ENCODE measurements at places on chromosomes 16 and 17.
A peak's percentile ranks its signal among the peaks of the same experiment; 100 is the strongest.

DNA sequence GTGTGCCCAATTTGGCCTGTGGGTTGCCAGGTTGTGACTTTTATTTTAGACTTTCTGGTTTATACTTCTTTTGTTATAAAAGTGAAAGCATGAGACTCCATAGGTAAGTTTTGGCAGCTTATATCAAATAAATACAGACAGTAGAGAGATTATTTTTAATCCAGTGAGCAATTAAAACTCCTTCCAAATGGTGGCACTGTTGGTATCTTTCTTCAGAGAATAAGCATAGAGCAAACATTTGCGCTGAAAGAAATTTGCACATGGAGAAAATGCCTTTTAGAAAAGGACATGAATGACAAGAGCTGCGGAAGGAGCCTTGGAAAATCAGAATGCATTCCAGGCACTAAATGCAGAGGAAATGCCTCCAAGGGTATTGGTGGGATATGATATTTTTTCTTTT, 46.1 kb upstream of the DNAJA2 start:
- DNase-seq, result peak; percentile 44

GRCh38 chr17:44990994-44991393, 22.9 kb upstream of the C1QL1 start:
- DNase-seq, result no peak

- DNase-seq, result no peak
Observed at GRCh38 chr16:54954220-54954619, 23.6 kb downstream of the IRX5 start.

DNA sequence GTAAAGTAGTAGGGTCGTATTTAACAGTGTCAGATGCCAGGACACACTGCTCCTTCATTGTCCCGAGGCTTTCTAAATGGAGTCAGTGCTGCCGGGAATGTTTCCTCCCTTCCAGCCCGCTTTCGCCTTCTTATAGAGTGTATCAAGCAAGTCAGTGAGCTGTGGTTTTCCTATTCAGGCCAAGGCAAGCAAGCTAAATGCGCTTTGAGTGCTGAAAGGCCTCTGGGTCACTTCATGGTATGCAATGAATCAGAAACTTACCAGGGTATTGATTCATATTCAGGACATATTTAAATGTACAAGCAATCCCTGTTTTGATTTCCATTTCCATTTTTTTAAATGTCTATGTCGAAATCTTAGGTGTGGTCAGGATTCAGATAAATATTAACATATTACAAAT, 327.9 kb upstream of the SOX9 start:
- DNase-seq, result no peak

DNA sequence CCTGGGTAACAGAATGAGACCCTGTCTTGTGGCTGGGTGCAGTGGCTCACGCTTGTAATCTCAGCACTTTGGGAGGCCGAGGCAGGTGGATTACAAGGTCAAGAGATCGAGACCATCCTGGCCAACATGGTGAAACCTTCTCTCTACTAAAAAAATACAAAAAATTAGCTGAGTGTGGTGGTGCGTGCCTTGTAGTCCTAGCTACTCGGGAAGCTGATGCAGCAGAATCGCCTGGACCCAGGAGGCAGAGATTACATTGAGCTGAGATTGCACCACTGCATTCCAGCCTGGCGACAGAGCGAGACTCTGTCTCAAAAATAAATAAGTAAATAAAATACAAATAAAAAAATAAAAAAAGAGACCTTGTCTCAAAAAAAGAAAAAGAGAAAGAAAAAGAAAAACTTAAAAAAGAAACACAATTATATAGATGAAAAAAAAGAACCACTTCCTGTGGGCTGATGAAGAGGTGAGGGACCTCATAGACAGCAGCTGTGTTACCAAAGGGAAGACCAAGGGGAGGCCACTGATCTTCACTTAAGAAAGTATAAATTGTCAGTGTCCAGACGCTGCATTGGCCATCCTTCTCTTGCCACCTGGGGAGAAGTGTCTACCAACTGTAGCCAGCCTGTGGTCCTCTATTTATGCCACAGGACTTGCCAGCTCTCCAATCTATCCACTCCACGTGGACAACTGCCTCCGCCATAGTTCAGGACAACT, 24.4 kb upstream of the SMG1 start:
- no peak for DNase-seq

- peak; percentile 35 for DNase-seq
Observed at GRCh38 chr17:37490638-37491614, 1.2 kb downstream of the DUSP14 start.

GRCh38 chr17:80268427-80268826, 7.8 kb downstream of the RNF213 start:
- DNase-seq, result no peak

GRCh38 chr16:60686824-60687223, 1349.4 kb downstream of the CDH8 start:
- no peak for DNase-seq

GRCh38 chr16:1779741-1780676, 2.4 kb downstream of the SPSB3 start:
- DNase-seq, result no peak

- no peak for DNase-seq
Observed at GRCh38 chr17:18142417-18142816, 33.9 kb downstream of the MYO15A start.

DNA sequence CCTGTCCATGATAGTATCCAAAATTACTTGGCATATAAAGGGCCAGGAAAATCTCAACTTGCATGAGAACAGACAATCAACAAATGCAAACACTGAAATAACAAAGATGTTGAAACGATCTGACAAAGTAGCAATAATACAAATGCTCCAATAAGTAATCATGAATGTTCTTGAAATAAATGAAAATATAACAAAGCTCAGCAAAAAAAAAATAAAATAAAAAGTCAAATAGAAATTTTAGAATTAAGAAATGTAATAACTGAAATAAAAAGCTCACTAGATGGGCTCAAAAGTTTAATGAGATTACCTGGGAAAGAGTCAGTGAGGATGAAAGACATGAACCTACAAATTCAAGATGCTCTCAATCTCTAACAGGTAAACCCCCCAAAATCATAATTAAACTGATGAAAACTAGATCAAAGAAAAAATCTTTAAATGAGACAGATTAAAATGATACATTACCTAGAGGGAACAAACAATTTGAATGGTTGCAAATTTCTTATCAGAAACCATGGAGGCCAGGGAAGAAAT, 319.0 kb upstream of the IRX3 start:
- no peak for DNase-seq

DNA sequence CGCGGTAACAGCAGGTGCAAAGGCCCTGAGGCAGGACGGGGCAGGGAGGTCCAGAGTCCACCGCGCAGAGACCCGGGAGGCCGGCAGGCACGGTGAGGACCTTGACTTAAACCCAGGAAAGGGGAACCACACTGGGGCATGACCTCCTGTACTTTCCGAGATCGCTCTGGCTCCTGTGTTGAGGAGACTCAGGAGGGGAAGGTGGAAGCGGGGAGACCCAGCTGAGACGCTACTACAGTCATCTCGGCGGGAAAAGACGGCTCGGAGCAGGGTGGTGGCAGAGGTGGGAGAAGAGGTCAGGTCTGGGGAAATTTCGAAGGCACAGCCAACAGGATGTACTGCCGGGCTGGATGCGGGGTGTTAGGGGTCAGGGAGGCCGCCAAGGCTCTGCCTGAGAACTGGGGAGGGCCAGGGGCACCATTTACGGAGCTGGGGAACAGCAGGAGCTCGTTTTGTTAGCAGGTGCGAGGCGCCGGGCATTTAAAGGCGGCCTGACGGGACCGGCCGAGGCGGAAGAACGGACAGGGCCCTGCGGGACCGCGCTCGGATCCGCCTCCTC, 22.3 kb downstream of the NPTX1 start:
- no peak for DNase-seq

DNA sequence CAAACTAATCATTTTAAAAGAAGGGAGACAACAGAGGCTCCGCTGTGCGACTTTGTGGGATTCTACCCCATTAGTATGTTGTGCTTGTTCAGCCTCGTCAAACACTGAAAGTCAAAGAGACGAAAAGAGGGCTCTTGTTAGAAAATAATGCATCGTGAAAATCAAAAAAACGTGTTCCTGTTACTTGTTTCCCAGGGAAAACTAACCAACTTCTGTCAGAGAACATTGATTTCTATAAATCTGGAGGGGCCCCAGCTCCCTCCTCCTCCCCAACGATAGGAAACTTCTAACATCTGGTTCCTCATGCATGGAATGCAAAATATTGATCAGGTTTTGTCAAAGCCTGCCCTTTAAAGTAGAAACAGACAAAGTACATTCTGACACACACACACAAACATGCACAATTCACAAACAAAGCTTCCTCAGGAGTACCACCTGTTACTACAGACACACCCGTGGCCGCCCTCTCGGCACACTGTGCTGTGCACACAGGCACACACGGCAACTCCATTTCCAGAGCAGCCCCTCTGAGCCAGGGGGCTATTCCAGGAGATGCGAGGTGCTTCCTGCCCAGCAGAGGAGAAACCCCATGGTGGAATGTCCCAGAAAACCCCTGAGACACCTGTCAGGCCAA, 151.3 kb downstream of the ZFHX3 start:
- DNase-seq, result no peak

DNA sequence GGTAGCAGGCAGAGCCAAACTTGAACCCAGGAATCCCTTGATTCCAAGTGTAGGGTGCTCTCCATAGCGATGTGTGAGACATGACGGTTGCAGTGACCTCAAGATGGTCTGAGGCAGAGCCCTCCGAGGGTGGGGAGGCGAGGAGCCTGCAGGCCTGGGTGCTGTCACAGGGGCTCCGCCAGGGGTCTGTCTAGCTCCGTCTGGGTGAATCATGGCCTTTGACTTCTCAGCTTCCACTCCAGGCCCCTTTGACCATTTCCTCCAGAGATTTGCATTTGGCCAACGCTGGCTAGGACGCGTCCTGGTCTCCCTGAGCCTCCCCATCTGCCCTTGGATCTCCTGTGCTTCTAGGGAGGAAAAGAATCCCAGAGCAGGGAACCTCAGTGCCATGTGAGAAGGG, 104.6 kb downstream of the RAP1GAP2 start:
- DNase-seq, result no peak

DNA sequence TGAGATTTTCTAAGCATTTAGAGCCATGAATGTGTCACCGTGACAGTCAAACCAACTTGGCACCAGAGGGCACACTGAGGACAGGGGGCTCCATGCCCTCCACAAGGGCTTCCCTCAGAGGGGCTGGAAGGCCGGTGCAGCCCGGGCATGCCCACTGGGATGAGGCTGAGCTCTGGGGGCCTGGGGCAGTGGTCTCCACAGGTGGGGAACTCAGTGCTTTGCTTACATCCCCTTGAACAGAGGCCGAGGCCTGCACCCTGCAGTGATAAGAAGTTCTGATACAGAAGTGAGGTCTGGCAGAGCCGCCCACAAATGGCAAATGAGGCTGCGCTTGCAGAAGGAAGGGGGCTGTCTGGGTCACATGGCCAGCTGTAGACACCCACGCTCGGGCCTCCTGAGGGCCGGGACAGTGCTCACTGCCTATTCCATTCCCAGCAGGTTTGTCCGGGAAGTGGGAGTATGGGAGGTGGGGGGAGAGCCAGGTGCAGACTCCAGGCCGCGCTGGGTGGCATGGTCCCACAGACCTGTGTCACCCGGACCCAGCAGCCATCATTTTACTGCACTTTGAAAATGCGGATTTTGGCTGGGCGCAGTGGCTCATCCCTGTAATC, 116.8 kb upstream of the CREBBP start:
- DNase-seq, result no peak

- no peak for DNase-seq
Observed at GRCh38 chr16:83300326-83300725, 507.5 kb upstream of the HSBP1 start.

- DNase-seq, result peak; percentile 43
Observed at GRCh38 chr17:1484676-1485422, 7.6 kb downstream of the MYO1C start.

GRCh38 chr17:21452377-21453143, 76.4 kb downstream of the KCNJ12 start:
- DNase-seq, result peak; percentile 85
